ENCODE measurements at places on chromosomes 12 and 14.

DNA sequence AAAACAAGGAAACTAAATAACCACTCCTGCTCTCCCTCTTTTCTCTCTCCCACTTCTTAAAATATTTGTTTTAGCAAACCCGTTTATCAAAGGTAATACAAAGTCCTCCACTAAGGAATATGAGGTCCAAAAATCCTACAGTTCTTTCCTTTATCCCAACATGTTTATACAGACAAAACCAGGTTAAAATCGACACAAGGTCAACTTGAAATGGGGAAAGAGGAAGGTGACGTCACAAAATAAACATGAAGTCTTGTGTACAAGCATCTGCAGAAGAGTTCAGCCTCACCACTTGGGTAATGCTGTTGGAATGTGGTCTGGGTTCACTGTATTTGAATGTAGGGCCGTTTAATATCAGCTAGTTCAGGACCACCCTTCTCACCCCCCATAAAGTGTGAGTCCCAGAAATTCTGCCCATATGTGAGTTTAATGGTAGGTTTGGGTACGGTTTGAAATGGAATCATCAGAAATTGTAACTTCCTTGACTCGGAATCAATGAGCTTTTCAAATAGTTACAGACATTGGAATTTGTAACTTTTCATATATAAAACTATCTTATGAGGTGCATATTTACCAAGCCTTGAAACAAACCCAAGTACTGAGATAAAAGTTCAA, 120.0 kb upstream of the SLC38A2 start:
- DNase-seq: no peak

DNA sequence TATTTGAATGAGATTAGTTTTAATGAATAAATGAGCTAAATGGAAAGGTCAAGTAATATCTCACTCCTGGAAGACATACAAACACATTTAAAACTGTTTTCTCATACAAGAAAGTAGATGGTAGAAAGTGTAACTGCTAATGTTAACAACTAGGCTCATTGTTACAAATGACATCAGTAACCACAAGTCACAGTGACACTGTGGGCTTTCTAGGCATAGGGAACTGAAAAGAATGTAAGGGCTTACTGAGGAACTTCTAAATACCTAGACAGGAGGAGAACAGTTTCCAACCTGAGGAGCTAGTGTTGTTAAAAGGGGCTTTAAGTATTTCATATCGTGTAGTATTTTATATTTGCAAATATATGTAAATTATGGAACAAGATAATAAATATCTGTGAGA, 17.5 kb upstream of the ERGIC2 start:
- no peak for DNase-seq

GRCh38 chr14:57182760-57183503, 85.8 kb downstream of the EXOC5 start:
- DNase-seq: no peak

DNA sequence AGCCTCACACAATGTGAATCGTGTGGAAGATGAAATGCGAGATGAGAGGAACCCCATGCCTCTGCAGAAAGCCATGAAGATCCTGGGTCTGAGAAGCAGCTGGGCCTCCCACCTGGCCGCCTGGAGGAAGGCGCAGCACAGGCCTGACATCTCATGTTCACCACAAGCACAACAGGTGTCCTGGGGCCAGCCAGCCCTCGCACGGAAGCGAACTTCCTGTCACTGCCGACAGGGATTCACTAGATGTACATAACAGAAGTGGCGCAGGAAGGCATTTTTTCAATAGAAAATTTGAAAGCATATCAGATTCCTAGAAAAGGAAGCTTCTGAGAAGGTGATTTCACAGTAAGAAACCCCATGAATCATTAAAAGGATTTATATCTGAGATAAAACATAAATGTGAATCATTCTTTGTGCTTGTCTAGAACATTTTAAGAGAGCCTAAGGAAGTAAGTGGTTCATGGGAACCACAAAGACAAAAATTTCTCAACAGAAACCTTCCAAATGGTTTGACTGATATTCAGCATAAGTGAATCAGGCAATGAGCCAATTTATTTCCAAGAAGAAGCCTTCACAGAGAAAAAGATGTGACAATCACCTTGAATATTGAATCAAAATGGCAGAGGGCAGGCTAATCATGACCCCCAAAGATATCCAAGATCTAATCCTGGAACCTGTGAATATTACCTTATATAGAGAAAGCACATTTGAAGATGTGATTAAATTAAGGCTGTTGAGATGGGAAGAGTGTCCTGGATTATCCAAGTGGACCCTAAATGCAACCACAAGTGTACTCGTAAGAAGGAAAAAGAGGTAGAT, 311.9 kb downstream of the DUSP6 start:
- peak; percentile 76 for DNase-seq

GRCh38 chr14:42513837-42514236, 907.2 kb downstream of the LRFN5 start:
- DNase-seq: no peak

GRCh38 chr12:95473231-95473883, 595 bp upstream of the METAP2 start:
- DNase-seq: no peak

GRCh38 chr12:94150240-94151121, 2.1 kb downstream of the PLXNC1 start:
- no peak for DNase-seq

DNA sequence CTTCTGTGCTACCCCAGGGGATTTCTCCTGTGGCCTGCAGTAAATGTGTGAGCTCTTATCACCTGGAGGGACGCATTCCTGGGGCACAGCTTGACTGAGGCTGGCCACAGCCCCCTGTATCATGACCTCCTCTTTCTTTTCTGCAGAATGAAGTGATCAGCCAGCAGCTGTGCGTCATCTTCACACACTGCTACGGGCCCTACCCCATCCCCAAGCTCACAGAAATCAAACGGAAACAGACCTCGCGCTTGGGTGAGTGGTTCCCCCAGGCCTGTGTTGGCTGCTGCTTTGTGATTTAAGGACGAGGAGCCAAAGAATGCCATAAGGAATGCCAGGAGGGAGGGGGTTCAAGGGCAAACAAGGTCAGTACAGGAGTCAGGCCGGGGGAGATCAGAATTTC, 50.5 kb upstream of the PWP1 start:
- no peak for DNase-seq

DNA sequence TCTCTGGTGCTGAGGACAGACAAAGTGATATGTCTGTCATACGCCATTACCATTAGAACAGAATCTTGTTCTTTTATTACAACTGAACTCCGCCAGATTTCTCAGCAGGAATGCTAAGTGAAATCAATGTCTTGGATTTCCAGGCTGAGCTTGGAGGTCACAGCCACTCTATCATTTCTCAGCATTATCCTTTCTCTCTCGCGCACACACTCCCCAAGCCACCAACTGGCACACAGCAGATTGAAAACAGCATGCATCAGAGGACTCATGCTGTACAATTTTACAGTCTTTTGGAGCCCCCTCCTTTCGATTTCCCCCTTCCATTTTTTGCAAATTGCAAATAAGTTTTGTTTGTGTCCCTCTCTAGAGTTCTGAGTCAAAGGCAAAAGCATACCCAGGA, 348.6 kb downstream of the SOX5 start:
- DNase-seq: no peak

- no peak for DNase-seq
Measured at GRCh38 chr14:96246539-96246847, 9.5 kb upstream of the BDKRB1 start.

- DNase-seq: no peak
Measured at GRCh38 chr14:80615831-80616230, 325.7 kb downstream of the CEP128 start.

- DNase-seq: peak; percentile 20
Measured at GRCh38 chr12:13103391-13104033, at the start of gene GSG1. GSG1 (minus strand) TSS chr12:13103667; CDS start chr12:13103512, 155 bp downstream.

All from stimulated activated CD4-positive, alpha-beta T cell treated with anti-CD3 and anti-CD28 coated beads, TNF-alpha, amount 100 ng/mL, for 48 hours (primary cell).